ENCODE measurements at places on chromosomes 4 and X. TPM values are rescaled to one million over a fixed set of nuclear protein-coding genes. Genes with fewer than 3 reads are reported as not detected.

GRCh38 chr4:154073107-154073822 lies 284.4 kb upstream of the SFRP2 start:
- no peak for DNase-seq

- DNase-seq: no peak
Observed at GRCh38 chr4:2412534-2412884, 5.9 kb downstream of the ZFYVE28 start.

GRCh38 chr4:5839751-5840674 lies 52.9 kb downstream of the CRMP1 start:
- peak; percentile 56 for DNase-seq

- DNase-seq: no peak
Observed at GRCh38 chr4:56613101-56613862, 67.8 kb downstream of the HOPX start.

DNA sequence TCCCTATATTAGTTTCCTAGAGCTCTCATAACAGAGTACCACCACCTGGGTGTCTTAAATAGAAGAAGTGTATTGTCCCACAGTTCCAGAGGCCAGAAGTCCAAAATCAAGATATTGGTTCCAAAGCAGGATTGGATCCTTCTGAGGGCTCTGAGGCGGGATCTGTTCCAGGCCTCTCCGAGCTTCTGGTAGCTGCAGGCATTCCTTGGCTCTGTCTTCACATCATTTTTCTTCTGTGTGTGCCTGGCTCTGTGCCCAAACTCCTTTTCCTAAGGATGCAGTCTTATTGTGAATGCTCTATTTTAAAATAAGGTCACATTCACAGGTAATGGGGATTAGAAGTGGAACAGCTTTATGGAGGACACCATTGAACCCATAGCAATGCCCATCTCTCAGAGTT lies 253.7 kb upstream of the TAPT1 start:
- DNase-seq: no peak

DNA sequence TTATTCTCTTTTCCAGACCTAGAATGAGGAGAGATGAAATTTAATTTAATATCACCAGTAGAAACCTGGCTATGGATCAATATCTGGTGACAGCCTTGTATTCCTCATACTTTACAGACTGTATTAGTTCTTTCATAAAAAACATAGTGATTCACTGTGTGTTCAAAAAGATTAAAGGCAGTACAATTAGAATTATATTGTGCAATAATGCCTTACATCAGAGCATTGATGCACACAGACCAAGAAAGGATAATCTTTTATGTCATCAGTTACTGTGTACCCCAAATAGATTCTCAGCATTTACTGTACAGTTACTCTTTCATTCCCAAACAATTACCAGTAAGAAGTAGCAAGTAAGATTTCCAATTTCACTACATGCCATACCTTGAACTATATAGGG lies 260.5 kb upstream of the ANXA10 start:
- no peak for DNase-seq

DNA sequence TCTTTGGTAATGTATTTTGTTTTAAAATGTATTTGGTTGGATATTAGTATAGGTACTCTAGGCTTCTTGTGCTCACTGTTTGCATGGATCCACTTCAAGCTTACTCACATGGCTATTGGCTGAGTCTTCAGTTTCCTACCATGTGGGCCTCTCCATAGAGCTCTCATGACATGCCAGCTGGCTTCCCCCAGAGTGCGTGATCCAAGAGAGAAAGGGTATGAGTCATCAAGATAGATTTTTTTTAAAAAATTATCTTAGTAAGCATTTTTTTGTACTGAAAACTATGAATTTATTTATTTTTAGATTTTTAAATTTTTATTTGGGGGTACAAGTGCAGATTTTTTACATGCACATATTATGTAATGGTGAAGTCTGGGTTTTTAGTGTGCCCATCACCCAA lies 219.1 kb upstream of the AMOT start:
- DNase-seq: no peak

DNA sequence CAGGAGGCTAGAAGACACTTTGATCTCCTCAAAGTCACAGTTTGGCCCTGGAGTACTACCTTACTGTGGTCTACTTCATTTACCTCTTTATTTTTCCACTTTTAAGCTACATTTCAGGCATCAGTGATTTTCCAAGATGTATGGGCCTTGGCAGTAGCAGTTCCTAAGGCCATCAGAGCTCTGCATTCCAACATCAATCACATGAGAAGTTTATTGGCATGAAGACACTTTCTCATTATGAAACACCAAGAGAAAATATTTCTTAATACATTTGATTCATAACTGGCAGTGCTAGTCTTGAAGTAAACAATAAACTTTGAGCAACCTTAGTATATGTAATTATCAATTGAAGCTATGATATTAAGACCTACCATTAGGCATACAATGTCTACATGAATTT lies 178.1 kb downstream of the IL15 start:
- DNase-seq: no peak

GRCh38 chr4:88964450-88964849 lies 92.5 kb downstream of the FAM13A start:
- DNase-seq: no peak

DNA sequence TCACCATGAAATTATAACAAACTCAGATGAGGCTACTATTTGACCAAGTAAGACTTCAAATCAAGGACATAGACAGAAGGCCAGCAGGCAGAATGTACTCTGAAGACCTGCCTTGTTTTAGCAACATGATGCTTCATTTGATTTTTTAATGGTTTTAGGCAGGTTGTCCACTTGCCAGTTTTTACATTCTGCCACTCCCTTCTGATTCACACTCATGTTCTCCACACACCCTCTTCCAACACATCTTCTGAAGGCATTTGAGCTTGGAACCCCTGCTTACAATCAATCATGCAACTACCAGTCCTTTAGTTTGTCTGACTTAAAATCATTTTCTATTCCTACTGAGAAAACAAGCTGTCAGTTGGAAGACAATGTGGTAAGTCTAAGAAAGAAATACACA lies 114.9 kb upstream of the SMIM31 start:
- no peak for DNase-seq

GRCh38 chr4:1543561-1543960 lies 137.3 kb upstream of the NKX1-1 start:
- no peak for DNase-seq

- no peak for DNase-seq
Observed at GRCh38 chr4:144712775-144713174, 66.8 kb downstream of the HHIP start.

GRCh38 chrX:69143530-69143929 lies 21.7 kb downstream of the PJA1 start:
- no peak for DNase-seq

DNA sequence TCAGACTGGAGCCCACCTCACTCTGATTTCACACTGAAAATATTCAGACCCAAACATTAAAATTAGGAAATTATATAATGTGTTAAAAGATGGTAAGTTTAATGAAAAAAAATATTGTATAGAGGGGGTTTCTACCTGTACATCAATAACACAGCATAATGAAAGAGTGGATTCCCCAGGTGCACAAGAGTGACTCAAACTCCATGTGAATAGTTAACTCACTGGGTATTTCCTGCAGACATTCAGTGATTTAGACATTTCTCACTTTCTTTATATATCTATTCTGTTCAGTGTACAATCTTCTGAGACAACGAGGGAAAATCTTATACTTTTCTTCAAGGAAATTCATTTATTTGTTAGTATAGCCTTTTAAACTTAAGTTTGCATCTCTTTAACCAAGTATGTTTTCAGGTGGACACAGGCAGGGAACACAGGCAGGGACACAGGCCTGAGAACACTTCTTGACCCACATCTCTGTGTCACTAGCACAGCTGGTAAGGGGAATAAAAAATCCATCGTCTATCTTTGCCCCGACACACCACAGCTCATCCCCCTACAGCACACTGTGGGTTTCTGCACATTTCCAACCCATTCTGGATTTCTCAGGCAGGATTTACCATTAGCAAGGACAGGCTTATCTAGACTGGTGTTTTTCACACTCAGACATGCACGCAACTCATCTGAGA lies 525.5 kb upstream of the BOD1L1 start:
- no peak for DNase-seq

- DNase-seq: peak; percentile 79
Observed at GRCh38 chrX:7252013-7252610, 104.2 kb upstream of the PUDP start.

DNA sequence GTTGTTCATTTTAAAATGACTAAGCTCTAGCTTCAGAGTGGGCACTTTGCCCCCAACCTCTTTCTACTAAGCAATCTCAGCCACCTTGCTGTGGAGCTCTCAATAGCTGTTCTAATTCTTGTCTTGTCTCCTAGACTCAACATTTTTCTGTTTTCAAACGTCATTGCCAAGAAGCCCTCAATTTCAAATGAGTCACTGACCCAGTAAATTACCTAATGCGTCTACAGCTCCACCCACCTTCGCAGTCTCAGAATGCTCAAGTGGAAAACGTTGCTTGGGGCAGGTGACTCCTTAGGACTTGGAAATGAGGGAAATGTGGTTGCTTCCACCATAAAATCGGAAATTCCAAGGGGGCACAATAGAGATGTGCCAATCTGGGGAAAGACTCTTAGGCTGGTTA lies 59.0 kb downstream of the ING2 start:
- no peak for DNase-seq

DNA sequence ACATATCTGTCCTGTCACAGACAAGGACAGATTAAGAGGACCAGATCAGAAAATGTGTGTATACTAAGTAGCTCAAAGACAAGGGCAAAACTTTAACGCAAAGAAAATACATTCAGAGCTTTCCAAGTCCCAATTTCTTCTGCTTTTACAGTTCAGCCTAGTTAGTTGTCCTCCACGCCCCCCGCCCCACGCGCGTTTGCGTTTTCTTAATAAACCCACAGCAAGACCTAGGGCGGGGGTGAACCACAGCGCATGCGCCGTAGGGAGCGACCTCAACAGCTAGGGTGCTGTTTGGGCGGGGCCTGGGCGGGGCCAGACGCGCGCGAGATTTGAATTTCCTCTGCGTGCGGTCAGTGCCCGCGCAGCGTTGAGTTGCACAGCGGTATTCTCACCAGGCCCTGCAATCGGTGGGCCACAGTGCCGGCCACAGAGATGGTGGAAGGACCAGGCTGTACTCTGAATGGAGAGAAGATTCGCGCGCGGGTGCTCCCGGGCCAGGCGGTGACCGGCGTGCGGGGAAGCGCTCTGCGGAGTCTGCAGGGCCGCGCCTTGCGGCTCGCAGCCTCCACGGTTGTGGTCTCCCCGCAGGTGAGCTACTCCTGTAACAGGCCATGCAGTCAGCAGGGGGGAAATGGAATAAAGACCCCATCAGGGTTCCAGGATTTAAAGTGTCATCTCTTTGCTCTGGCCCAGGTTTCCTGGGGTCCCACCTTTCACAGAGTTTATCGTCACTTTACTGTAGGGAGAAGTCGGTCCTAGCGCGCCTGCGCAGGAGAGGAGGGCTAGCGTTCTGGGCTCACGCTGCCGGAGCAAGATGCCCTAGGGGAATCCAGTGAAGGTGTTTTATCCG lies at the start of gene NEIL3:
NEIL3 (plus strand) TSS at position 353 of the 850 bp plus-strand sequence; CDS start at position 433, 80 bp downstream.
- peak; percentile 85 for DNase-seq

GRCh38 chrX:74923942-74924448 lies 1.3 kb downstream of the NEXMIF start:
- DNase-seq: no peak

DNA sequence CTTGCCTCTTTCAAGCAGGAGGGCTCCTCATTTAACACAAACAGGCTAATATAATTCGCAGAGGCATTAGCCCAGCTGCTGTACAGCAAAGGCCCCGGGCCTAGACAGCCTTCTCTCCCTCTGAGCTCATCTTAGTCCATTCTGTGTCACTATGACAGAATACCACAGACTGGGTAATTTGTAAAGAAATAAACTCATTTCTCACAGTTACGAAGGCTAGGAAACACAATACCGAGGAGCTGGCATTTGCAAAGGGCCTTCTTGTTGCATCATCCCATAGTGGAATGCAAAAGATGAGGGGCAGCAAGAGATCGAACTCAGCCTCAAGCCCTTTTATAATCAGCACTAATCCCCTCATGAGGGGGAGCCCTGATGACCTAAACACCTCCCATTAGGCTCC lies 48.5 kb downstream of the TSPAN5 start:
- DNase-seq: no peak

DNA sequence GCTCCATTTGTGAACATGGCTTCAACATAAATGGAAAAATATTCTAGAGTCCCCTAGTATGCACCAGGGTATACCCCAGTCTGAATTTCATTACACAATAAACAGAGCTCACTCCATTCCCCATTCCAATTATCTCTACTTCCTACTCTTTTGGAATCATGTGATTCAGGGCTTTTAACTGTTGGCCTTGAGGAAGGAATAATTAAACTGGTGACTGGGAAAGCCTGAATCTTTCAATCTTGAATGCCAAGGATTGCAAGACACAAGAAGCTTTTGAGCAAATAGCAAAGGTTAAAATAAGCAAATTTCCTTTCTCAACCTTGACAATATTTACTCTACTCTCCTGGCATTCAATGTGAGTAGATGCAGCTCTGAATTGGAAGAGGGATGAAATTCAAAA lies 77.5 kb upstream of the INPP4B start:
- no peak for DNase-seq

GRCh38 chr4:101186567-101187184 lies 160.7 kb downstream of the PPP3CA start:
- DNase-seq: no peak

DNA sequence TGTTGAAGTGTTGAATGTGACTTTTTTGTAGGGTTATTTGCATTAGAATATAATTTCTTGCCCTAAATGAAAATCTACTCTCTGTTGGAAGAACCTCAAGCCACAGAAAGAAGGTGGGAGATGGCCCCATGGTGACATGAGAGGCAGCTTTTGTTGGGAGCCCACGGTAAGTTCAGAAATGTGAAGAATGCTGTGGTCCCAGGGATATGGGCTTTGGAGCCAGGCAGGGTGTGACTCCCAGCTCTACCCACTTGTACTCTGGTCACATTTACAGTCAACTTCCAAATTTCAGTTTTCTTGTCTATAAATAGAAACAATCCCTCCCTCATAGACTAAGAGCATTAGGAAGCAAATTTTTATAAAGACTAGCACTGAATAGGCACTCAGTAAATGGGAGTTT lies 177.8 kb downstream of the RAB28 start:
- DNase-seq: no peak

PRSS12 gene
- total RNA-seq: 2.4 TPM

ARFIP1 gene
- 56.5 TPM for total RNA-seq

FAM241A gene
- total RNA-seq: 5.1 TPM

ARR3 gene
- total RNA-seq: not detected

TMSB15C gene
- total RNA-seq: 1.4 TPM

ARL9 gene
- total RNA-seq: 1.3 TPM

LGI2 gene
- total RNA-seq: 1.5 TPM

SOWAHB gene
- total RNA-seq: 14.3 TPM

ODAPH gene
- total RNA-seq: not detected

GPRASP3 gene
- total RNA-seq: 6.5 TPM

SERPINA7 gene
- total RNA-seq: not detected

REELD1 gene
- 1.2 TPM for total RNA-seq

PCDH7 gene
- 18.4 TPM for total RNA-seq

SH2D1A gene
- not detected for total RNA-seq

TLL1 gene
- 7.9 TPM for total RNA-seq

GPRASP1 gene
- total RNA-seq: 16.8 TPM

USP26 gene
- total RNA-seq: not detected

Measured in ureter (tissue), 1 donor.